Natural killer cell (primary cell): ENCODE measurements at places on chromosomes 7 and 10.

GRCh38 chr10:101775273-101776160 is at the start of gene FGF8:
FGF8 (minus strand) TSS chr10:101776114; CDS start chr10:101775900, 214 bp downstream.
- no peak for DNase-seq
- no peak within 1 kb of the TSS for H3K4me3 ChIP-seq
- peaks cover 30% of the 10 kb centered on the region for H3K4me1 ChIP-seq
- no peak within 1 kb of the TSS for H3K27ac ChIP-seq

GRCh38 chr7:115683093-115683492 is 347.5 kb downstream of the TFEC start:
- H3K27ac ChIP-seq = no peak overlapping the region
- no peaks in the 10 kb centered on the region for H3K27me3 ChIP-seq
- no peaks in the 10 kb centered on the region for H3K4me1 ChIP-seq
- DNase-seq = no peak

DNA sequence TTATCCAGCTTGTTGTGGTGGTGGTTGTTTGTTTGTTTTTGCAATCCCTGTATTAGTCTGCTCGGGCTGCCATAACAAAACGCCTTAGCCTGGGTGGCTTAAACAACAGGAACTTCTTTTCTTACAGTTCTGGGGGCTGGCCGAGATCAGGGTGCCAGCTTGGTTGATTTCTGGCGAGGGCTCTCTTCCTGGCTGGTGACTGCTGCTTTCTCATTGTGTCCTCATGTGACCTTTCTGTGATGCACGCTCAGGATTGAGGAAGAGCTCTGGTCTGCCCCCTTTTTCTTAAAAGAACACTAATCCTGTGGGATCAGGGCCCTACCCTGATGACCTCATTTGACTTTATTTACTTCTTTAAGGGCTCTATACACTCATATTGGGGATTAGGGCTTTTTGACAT is 107.1 kb upstream of the NRP1 start:
- no peak overlapping the region for H3K4me3 ChIP-seq
- H3K4me1 ChIP-seq = no peaks in the 10 kb centered on the region
- H3K27ac ChIP-seq = no peak overlapping the region

GRCh38 chr7:158157460-158157859 is 430.2 kb downstream of the PTPRN2 start:
- no peak for DNase-seq
- no peaks in the 10 kb centered on the region for H3K4me1 ChIP-seq
- H3K27me3 ChIP-seq = no peaks in the 10 kb centered on the region
- no peak overlapping the region for H3K27ac ChIP-seq

DNA sequence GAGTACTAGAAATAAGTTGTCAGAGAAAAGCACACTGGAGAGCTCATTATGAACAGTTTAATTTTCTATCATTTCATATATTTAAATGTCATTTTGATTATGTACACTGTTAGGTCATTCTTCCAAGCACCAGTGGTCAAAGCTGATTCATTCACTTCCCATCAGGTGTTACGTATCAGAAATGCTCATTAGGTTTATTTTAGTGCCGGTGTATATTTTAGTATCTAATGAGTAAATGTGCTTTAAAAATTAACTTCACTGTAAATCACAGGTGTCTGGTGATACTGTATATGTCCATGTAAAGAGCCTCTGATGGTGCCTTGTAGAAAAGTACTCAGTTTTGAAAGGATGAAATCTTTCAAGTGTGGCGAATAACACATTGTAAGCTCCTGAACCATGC is 3.5 kb downstream of the DMTF1 start:
- no peak overlapping the region for H3K27ac ChIP-seq
- H3K4me1 ChIP-seq = peaks cover 2% of the 10 kb centered on the region
- H3K27me3 ChIP-seq = no peaks in the 10 kb centered on the region
- DNase-seq = no peak
- peaks cover 7% of the 10 kb centered on the region for H3K36me3 ChIP-seq
- no peak overlapping the region for H3K4me3 ChIP-seq

DNA sequence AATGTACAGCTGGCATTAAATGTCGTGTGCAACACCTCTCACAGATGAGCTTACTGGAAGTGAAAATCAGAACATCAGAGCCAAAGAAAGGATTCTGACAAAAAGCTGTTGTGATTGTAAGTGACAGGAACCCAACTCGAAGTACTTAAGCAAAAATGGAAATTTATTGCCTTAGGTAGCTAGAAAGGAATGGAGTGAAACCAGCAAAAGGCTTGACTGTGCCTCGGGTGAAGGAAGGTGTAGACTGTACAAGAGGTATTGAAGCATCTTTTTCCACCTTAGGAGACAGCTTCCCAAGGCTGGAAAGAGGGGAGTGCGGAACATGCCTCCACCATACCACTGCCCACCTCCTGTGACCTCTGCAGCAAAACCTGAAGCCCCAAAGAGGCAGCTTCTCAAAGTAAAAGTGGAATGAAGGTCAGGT is 27.3 kb upstream of the ITGB1 start:
- peaks cover 44% of the 10 kb centered on the region for H3K4me1 ChIP-seq

DNA sequence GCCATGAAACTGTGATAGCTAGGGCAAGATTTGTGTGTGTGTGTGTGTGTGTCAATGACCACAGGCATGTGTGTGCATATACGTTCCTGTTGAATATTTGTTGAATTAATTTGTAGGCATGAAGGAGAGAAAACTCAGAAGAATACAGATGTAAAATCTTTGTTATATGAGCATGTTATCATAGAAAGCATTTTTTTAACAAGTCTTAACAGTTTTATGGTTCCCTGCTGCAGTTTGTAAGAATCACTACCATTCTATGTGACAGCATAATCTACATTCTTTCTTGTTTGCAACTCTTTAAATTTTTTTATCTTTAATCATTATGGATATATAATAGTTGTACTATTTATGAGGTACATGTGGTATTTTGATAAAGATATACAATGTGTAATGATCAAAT is 130.3 kb downstream of the CD36 start:
- no peak overlapping the region for H3K4me3 ChIP-seq
- H3K27me3 ChIP-seq = no peaks in the 10 kb centered on the region
- peaks cover 3% of the 10 kb centered on the region for H3K4me1 ChIP-seq

DNA sequence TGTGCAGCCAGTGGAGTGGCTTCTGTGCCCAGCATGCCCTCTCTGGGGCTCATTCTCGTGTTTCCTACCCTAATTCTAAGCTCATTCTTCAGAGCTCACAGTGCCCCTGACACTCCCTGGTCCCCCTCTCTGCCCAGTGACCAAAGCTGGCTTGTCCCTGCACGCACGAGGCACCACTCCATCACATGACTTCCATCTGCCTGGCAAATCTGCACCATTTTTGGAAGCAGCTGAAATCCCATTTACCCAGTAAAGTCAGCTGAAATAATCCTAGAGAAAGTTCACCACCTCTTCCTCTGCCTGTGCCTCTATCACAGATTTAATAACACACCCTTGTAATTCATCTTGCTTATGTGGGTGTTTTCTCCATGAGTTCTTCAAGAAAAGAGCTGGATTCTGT is 616.9 kb downstream of the PTPRN2 start:
- no peaks in the 10 kb centered on the region for H3K36me3 ChIP-seq
- no peaks in the 10 kb centered on the region for H3K27me3 ChIP-seq
- DNase-seq = no peak
- H3K4me3 ChIP-seq = no peak overlapping the region
- H3K27ac ChIP-seq = no peak overlapping the region

- H3K36me3 ChIP-seq = peaks cover 70% of the 10 kb centered on the region
- no peaks in the 10 kb centered on the region for H3K4me1 ChIP-seq
- H3K4me3 ChIP-seq = no peak overlapping the region
Measured at GRCh38 chr7:140458916-140459315, 20.4 kb downstream of the MKRN1 start.

DNA sequence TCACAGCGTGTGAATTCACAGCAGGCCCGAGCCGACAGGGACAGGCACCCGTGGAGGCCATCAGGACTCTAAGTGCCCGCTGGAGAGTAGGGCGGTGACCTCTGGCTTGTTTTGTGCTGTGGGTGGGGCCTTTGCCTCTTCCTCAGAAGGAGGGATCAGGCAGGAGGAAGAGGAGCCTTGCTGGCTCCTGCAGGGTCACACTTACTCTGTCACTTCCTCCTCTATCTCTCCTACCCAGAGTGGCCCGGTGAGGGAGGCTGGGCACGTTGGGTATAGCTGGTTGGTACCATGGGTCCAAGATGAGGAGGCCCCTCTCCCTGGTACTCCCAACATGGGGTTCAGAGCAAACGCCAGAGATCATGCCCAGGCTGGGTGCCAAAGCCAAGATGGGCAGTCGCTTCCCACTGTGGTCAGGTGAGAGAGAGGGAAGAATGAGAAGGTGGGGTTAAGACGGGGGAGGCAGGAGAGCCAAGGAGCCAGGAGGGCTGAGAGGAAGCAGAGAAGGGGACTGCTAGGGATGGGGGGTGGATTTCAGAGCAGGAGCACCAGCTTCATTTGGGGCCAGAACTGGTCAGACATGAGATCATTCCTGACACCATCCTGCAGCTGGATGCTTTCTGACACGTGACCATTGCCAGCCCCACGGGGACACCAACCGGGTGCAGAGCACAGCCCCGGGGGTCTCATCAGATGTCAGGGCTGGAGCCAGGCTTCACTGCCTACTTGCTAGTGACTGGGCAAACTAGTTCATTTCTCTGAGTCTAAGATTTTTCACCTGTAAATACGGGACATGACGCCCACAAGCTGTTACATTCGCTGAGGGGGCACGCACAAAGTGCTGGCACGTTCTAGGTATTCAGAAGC is 54.8 kb upstream of the CACUL1 start:
- no peaks in the 10 kb centered on the region for H3K36me3 ChIP-seq
- no peak overlapping the region for H3K4me3 ChIP-seq
- no peaks in the 10 kb centered on the region for H3K27me3 ChIP-seq

GRCh38 chr10:132522521-132523411 is 14.8 kb upstream of the INPP5A start:
- peaks cover 7% of the 10 kb centered on the region for H3K4me1 ChIP-seq
- peaks cover 3% of the 10 kb centered on the region for H3K27me3 ChIP-seq
- no peak for DNase-seq
- no peak overlapping the region for H3K27ac ChIP-seq
- H3K36me3 ChIP-seq = no peaks in the 10 kb centered on the region

DNA sequence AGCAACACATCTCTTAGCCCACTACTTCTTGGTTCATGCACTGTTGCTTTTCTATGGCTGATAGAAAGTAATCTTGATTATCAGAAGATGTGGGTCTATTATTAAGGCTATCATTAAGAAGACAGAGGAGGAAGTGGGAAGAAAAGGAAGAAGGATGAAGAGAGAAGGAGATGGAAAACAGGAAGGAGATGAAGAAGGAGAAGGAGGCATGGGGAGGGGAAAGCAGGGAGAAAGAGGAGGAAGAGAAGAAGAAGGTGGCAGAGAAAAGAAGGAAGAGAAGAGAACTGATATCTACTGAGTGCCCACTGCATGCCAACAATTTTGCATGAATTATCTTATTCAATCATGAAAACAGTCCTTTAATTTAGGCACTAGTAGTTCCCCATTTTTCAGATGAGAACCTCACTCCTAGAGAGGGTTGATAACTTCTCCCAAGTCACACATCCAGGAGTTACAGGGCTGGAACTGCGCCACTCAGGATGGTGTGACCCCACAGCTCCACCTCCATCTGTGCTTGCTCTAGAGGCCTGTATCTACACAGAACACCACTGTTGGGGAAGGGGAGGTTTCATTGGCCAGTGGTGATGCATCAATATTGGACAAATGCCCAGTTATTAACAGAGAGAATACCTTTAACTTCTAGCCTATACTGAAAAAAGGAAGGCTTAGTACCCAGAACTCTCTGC is 147.4 kb downstream of the CXCL12 start:
- no peaks in the 10 kb centered on the region for H3K36me3 ChIP-seq
- no peak overlapping the region for H3K27ac ChIP-seq
- no peak for DNase-seq
- H3K4me3 ChIP-seq = no peak overlapping the region
- H3K27me3 ChIP-seq = no peaks in the 10 kb centered on the region

- no peaks in the 10 kb centered on the region for H3K36me3 ChIP-seq
- no peak overlapping the region for H3K4me3 ChIP-seq
- no peak overlapping the region for H3K27ac ChIP-seq
- no peaks in the 10 kb centered on the region for H3K27me3 ChIP-seq
- peaks cover 7% of the 10 kb centered on the region for H3K4me1 ChIP-seq
- DNase-seq = no peak
Measured at GRCh38 chr7:77226357-77226839, 26.8 kb upstream of the FGL2 start.

DNA sequence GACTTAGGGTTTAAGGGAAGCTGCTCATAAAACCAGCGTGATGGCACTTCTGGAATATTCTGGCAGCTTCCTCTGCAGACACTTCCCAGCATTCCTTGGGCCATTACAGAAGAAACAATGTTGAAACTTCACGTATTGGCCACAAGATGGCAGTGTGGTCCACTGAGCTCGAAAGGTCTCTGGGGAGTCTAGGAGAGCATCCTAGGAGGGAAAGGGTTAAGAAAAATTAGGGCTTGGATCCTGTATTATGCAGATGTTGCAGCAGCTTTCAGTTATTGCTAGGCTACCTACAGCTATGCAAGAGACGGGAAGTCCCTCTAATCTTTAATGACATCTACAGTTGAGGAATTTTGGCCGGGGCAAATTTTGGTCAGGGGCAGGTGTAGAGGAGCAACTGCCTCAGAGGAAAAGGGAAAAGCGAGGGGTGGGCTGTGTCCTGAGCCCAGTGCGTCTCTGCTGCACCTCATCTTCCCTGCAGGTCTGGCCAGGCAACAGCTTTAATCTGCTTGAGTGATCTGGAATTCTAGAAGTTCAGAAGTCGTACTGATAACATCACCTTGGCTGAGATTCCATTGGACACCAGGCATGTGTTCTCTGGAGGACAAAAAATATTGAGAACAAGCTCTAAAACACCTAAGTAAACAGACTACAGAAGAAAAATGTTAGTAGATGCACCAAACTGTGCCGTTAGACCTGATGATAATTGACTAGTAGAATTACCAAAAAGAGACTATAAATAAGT is 220.8 kb upstream of the PRSS58 start:
- H3K27me3 ChIP-seq = no peaks in the 10 kb centered on the region
- no peak overlapping the region for H3K27ac ChIP-seq
- no peak for DNase-seq
- no peaks in the 10 kb centered on the region for H3K36me3 ChIP-seq

GRCh38 chr7:101179713-101180112 is 380 bp downstream of the NAT16 start:
- no peak overlapping the region for H3K27ac ChIP-seq
- no peak overlapping the region for H3K4me3 ChIP-seq
- peaks cover 4% of the 10 kb centered on the region for H3K4me1 ChIP-seq
- no peaks in the 10 kb centered on the region for H3K36me3 ChIP-seq
- peaks cover 32% of the 10 kb centered on the region for H3K27me3 ChIP-seq

DNA sequence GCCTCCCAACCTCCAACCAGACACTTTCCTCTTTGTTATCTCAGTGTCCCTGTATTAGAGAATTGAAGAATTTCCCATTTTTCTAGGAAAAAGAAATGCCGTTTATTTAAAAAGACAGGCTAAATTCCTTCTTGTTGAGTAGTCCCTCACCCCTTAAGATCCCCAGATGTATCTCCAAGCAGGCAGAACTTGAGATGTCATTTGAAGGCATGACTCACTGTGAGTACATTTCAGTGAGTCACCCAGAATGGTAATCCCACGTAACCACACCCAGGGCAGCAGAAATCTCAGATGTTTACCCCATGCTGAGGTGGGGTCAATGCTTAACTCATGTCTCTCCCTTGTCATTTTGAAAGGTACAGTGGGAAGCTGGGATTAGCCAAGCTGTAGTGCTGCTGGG is 4.4 kb downstream of the ZNF655 start:
- H3K4me3 ChIP-seq = no peak overlapping the region
- peaks cover 50% of the 10 kb centered on the region for H3K36me3 ChIP-seq
- no peak overlapping the region for H3K27ac ChIP-seq
- H3K27me3 ChIP-seq = no peaks in the 10 kb centered on the region
